ENCODE measurements at places on chromosomes 16 and 17.

DNA sequence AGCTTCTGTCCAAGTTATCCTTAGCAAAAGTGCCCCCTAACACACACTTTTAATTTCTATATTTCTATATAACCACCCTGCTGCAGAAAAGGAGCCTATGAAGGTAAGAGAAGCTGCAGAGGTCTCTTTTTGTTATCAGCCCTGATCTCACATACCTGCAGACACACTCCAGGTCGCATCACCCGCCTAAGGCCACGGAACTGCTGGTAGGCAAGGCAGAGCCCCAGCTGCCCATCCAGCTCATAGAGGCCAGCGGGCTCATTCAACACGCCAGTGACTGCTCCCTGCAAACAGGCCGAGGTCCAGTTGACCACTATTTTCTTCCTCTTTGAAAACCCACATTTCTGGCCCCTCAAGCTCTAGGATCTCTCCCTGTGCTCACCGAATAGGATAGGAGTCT is 12.2 kb downstream of the CTC1 start:
- no peak for DNase-seq

GRCh38 chr17:12098568-12098967 is 77.9 kb downstream of the MAP2K4 start:
- DNase-seq: no peak

- DNase-seq: no peak
Measured at GRCh38 chr17:37361543-37361942, 14.2 kb upstream of the C17orf78 start.

DNA sequence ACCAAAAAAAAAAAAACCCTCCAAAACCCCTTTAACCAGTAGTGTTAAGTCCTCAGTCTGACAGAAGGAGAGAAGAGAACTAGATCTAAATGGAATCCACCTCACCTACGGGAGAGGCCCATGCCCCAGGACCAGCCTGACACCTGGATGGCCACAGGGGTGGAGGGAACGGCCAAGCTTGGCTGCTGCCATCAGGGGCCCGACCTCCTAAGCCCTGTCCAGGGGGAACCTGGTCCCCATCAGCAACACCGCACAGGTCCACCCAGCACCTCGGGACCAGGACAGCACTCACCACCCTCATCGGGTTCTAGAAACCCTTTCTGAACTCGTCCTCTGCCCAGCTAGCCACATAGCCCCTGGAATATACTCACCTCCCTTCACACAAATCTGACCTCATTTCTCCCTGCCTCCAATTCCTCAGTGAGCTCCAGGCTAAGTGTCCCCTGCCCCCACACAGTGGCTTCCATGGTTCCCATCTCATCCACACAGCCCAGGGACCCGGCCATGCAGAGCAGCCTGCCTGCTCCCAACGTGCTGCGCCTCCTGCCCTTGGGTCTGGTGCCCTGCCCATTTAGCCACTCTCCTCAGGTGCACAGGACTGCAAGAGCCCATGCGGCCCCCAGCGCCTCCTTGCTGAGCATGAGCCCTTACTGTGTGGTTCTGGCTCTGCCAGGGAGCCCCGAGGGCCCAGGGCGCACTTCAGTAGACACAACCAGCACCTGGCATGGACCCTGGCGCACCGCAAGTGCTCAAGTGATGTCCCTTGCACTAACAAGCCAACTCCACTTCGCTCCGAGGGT is 18.3 kb upstream of the CYTH1 start:
- DNase-seq: no peak

DNA sequence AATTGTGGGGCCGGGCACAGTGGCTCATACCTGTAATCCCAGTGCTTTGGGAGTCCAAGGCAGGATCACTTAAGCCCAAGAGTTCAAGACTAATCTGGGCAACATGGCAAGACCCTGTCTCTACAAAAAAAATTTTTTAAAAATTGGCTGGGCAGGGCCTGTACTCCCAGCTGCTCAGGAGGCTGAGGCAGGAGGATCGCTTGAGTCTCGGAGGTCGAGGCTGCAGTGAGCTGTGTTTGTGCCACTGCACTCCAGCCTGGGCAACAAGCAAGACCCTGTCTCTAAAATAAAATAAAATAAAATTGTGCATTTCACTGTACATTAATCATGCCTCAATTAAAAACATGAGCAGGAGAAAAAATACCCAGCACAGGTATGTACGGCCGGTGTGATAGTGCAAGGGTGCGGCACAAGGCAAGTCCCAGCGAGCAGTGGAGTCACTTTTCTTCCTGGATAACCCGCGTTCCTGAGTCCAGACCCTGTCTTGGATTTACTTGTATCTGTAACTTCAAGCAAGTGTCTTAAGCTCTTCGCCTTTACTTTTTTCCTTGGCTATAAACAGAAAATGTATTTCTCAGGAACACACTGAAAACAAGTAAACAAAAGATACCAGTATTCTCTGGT is 11.4 kb downstream of the ZDHHC7 start:
- DNase-seq: no peak

GRCh38 chr16:4859190-4859899 is 12.1 kb downstream of the UBN1 start:
- DNase-seq: peak; percentile 2

DNA sequence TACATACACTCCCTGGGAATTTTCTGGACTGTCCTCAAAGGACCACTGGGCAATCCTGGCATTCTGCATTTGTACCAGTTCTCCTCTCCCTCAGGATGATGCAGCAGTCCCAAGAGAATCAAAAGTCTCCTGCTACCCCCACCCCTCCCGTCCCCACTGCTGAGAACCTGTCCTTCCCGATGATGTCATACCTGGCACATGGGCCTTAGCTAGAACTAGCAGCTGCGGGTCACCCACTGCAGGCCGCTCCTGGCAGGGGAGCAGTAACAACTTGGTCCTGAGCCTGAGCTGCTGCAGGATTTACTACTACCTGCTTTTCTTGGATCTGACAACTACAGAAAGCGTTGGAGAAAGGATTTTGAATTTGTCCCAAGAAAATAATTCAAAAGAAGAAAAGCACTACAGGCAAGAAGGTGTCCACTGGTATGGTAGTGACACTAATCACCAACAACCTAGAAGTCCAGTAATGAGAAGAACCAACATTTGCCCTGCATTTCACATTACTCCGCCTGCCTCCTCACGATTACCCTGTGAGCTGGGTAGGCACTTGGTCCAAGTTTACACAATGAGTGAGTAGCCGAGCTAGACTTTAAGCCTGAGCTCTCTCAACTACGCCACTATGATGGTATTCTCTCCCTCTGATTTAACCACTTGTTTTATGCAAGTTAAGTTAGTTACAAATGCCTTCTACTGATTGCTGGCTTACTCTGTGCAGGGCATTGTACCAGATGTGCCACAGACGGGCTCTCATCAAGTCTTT is 55.3 kb upstream of the ETV4 start:
- no peak for DNase-seq

GRCh38 chr16:167122-167690 is 1.4 kb downstream of the HBM start:
- DNase-seq: no peak

- peak; percentile 6 for DNase-seq
Measured at GRCh38 chr17:31807846-31808245, 51.2 kb downstream of the COPRS start.

DNA sequence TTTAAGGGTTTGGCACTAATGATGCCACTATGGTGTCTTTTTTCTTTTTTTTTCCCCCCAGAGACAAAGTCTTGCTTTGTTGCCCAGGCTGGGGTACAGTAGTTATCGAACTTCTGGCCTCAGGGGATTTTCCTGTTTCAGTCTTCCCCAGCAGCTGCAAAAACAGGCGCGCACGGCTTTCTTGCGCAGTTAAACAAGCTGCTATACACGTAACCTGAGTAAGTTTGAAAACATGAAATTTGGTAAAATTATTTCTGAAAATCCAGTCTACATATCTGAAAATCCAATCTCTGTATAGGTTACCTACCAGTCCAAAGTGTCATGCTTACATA is 11.8 kb downstream of the TEX14 start:
- DNase-seq: no peak

- peak; percentile 8 for DNase-seq
Measured at GRCh38 chr16:73605309-73605708, 557.4 kb upstream of the ZFHX3 start.

DNA sequence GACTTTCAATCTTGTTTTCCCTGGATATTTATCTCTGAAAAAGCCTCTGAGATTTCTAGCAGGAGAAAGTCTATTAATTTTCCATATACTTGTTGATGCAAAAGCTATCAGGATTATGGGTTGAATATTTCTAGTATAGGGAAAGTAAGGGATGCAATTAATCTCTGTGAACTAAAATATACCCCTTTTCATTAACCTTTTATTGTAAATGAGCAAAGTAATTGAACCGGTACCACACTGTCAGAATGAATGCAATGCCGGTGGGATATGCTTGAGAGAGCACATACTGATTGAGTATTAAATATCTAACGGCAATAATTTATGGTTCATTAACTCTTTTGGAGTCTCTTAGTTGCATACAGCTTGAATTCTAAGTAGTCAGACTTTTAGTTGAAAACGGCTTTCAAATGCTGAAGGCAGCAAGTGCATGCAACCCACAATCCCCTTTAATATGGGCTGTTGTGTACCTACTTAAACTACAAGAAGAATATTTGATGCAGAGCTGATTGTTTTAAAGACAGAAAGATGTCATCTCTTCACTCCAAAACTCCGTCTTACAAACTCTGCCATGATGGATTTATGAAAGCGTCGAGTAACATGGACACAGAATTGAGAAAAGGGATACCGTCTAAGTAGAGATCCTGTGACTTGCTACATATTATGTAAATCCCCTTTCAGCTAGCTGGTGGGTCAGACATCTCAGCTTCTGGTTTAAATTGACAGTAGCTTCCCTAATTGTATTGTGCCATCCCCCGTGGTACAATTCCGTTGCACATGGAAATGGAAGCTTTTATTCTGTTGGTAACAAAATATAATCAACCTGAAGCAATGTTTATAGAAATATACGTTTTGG is 141.3 kb upstream of the CDH8 start:
- no peak for DNase-seq

DNA sequence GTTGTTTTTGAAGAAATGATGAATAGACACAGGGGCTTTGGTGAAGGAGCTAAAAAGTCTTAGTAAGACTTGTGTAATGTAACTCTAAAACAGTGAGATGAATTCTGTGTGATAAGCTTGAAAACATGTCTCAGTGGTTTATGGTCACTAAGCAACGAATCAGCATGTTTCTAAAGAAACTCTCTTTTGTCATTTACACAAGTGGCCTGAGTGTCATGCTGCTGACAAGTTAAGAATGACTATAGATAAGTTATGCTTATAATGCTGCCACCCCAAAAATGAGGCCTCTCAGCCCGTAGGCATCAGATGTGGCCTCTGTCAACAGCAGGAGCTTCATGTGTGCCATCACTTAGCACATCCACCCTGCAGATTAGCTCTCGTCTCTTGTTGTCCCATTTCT is 8.7 kb downstream of the COX10 start:
- no peak for DNase-seq

- DNase-seq: no peak
Measured at GRCh38 chr16:88512728-88513696, 57.2 kb upstream of the ZC3H18 start.

DNA sequence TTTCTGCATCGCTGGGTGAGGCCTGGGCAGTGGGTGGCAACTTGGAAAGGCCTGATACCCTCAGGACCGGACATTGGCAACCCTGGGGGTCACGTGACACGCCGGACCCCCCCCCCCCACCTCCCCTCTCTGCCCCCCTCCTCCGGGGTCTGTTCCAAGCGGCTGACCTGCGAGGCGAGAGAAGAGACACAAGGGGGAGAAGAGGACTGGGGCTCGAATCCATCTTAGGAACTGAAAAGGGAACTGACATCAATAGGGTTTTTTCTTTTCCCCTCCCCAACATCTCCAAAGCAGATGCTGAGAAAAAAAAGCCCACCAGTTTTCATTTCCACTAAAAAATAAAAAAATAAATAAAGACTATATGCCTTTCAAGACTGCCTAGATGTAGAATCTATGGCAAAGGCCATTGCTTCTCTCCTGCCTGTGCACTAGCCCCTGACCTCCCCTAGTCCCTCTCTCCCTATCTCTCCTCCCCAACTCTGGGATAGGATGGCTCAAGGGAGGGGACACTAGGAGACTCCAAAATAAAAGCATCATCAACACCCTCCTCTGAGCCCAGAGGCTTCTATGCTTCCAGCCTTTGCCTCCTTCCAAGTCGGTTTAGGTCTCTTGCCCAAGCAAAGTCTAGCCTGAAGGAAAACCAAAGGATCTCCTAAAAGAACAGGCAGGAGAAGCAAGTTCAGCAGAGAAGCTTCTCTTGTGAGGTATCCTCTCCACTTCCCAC is 7.7 kb upstream of the HOXB2 start:
- no peak for DNase-seq

DNA sequence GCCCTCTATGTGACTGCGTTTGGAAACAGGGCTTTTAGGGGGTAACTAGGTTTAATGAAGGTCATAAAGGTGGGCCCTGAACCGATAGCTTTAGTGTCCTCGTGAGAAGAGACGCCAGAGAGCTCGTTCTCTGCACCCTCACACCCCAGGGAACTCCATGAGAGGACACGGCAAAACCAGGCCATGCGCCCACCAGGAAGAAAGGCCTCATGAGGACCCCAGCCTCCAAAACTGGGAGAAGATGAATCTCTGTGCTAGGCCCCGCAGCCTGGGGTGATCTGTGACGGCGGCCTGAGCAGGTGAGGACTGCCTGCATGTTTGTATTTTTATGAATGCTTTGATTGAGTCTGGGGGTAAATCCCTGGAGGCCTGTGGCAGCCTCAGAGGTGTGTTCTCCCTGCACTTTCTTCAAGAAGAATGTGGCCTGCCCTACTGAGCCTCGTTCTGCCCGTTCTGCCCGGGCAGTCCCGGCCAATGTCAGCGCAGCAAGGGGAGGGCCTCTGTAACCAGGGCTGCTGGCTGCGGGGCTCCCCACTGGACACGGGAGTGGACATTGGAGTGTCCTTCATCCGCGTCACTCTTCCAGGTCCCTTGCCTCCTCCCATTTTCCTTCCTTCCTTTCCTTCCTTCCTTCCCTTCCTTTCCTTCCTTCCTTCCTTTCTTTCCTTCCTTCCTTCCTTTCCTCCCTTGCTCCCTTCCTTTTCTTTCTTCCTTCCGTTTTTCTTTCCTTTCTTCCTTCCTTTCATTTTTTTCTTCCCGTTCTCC is 6.8 kb upstream of the RNF213 start:
- DNase-seq: no peak

DNA sequence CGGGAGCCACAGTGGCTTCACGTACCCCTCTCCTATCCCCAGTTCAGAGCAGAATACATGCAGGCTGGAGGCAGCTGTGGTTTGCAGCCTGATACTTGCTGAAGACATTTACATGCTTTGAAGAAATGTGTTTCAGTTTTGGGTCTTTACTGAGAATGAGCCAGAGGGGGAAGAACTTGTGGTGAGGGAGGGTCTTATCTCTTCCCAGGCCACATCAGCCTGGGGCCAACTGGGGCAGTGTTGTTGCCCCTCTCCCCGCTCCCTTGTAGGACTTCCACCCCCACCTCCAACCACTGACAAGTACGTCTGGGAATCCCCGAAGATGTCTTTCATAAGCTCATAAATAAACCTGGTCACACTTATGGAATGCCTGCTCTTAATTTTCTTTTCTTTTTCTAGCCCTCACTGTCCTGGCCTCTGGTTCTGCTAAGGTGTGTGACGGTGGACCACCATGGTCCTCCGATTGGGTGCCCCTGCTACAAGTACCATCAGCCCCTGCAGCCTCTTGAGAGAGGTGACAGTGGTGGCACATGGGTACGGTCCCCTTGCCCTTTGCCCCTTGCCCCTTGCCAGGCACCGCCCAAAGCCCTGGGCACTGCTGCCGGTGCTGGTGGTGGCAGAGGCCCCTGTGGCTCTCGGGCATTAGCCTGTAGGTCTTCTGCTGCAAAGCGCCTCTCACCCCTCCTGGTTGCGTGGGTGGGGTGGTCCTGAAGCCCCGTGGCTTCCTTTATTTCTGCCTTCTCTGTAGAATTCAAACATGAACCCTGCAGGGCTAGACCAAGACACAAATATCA is 144.8 kb upstream of the RPH3AL start:
- peak; percentile 56 for DNase-seq
